T-helper 2 cell (primary cell): ENCODE measurements at places on chromosomes 12 and 14.
A peak's percentile ranks its signal among the peaks of the same experiment; 100 is the strongest.

GRCh38 chr12:113048716-113049127 is 7.8 kb upstream of the DTX1 start:
- no peak for DNase-seq

DNA sequence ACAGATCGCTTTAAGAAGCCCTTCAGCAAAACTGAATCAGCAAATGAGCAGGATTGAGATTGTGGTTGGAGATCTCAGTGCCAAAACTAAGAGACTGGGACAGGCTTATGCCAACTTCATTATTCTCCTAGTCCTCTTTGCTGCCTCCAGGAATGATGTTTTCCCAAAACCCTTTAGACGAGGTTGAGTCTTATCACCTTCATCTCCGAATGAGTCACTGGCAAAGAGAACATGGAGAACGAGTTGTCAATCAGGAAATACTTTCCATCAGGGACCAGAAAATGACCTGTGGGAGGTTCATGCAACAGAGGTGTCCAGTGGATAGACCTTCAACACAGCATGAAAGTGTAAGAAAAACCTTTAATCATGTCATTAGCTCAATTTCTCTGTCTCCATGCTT is 461.5 kb downstream of the RMST start:
- no peak for DNase-seq

- DNase-seq = peak; percentile 30
Measured at GRCh38 chr14:71289536-71289935, 382.3 kb downstream of the PCNX1 start.

DNA sequence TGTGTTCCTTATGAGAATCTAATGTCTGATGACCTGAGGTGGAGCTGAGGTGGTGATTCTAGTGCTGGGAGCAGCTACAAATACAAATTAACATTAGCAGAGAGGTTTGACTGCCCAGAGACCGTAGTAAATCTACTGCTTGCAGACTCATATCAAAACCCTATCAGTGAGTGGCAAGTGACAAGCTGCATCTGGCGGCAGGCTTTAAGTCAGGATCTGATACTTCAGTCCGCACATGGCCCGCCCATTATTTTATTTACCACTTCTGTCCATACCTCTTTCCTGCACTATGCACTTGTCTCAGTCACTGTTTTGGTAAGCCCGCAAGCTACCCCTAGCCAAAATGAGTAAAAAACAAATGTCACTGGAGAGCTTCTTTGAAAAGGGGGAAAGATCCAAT is 11.4 kb downstream of the CEP128 start:
- no peak for DNase-seq

- DNase-seq = no peak
Measured at GRCh38 chr12:46814143-46814542, 11.7 kb downstream of the SLC38A4 start.

GRCh38 chr12:89225401-89225800 is 126.9 kb downstream of the DUSP6 start:
- peak; percentile 93 for DNase-seq

DNA sequence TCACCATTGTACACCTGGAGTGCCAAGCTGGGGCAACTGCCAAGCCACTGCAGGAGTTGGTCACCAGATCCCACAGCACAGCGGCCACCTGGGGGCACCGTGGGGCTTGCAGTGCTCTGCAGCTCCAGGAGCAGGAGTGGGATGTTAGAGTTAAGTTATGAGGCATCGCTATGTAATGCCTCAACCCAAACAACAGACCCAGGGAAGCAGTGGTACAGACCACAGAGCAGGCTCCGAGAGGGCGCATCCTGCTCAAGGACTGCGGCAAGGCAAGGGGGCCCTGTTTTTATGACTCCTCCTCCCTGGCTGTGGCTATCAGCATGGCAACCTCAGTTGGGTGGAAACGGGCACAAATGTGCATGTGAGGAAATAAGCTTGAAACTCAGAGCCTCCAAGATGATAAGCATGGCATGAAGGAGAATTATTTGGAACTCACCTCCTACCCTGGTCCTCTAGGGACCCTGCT is 63.1 kb downstream of the ARL6IP4 start:
- peak; percentile 27 for DNase-seq

- no peak for DNase-seq
Measured at GRCh38 chr12:117884161-117884560, 84.6 kb downstream of the KSR2 start.

- peak; percentile 9 for DNase-seq
Measured at GRCh38 chr14:99393059-99393655, 87.5 kb downstream of the SETD3 start.

DNA sequence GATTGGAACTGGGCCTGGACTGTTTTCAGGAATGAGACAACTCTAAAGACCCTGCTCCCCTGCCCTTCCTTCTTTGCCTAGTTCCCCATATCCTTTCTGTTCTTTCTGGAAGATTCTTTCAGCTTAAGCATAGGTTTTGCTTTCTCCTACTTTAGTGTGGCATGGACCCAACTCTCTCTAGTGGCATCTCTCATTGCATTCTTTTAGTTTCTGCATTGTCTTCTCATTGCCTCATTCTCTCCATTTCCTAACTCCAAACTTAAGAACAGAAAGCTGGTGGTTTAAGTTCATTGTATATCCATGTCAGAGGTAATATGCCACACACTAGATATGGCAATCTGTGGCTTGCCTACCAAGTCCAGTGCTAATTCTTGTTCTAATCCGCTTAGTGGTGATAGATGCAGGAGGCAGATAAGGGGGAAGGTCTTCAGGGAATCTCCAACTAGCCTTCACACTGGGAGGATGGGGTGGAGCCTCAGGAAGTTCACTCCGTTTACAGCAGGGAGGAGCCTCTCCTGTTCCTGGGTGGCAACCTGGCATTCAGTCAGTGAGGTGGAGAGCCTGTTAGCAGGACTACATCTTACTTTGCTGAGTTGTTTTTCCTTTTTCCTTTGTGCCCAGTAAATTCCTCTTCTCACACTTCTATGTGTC is 165.1 kb upstream of the LMNTD1 start:
- DNase-seq = no peak

- DNase-seq = no peak
Measured at GRCh38 chr12:125228519-125229260, 163.5 kb downstream of the AACS start.

- DNase-seq = peak; percentile 17
Measured at GRCh38 chr12:92537290-92537960, 165.4 kb upstream of the PLEKHG7 start.

GRCh38 chr14:67852926-67853604 is 33.5 kb downstream of the RAD51B start:
- DNase-seq = no peak

DNA sequence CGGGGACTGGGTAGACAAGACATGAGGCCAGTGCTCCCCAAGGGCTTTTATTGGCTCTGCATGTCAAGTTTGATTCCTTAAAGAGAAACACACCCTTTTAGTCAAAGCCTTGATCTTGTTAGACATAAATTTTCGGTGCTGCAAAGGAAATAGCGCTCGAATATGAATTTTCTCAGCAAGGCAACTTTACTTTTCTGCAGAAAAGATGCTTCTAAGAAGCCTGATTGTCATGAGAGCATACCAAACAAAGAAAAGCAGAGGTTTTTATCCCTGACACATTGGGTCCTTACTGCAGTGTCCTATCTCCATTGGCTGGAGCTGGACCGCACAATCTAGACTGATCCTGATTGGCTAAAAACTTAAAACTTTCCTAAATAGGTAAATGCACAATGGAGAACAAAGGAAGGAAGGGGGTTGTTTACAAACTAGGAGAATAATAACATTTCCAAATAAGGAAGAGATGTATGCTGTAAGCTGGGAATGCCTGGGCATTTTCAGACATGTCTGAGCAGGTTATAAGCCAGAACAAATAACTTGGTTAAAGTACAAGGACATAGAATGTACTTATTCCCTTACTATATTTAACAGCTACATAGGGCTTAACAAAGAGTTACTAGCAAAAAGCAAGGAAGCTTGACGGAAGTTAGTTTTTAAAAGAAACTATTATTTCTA is 17.2 kb downstream of the TXNRD1 start:
- no peak for DNase-seq

DNA sequence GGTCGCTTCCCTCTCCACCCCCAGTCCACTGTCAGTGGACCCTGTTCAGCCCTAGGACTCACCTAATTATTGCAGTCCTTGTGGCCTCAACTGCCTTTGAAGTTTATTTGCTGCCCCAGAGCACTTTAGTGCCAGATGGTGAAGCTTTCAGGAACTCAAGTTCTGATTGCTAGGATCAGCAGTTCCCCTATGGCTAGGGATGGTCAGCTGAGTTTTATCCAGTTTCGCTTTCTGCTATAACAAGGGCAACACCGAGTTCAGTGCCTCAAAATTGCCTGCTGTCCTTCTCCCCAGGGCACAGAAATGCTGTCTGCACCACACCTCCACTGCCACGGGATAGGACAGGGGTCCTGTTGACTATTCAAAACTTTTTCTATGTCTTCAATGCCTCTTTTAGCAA is 295.0 kb downstream of the GPHN start:
- no peak for DNase-seq

DNA sequence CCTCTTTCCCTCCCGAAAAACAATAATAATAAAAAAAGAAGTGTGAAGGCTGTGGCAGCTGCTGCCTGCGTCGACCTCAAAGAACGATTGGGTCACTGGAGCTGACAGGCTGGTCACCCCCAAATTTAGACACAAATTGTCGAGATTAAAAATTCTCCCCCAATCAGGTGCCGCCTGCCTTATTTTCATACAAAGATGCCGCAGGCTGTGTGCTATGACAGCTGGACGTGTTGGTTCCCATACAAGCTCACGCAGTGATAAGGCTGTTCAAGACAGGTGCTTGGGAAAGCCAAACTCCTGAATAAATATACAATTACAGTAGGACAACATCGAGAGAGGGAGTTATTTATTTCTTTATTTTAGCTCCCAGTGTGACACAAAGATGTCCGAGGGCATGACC is 1041.8 kb downstream of the VRK1 start:
- no peak for DNase-seq

DNA sequence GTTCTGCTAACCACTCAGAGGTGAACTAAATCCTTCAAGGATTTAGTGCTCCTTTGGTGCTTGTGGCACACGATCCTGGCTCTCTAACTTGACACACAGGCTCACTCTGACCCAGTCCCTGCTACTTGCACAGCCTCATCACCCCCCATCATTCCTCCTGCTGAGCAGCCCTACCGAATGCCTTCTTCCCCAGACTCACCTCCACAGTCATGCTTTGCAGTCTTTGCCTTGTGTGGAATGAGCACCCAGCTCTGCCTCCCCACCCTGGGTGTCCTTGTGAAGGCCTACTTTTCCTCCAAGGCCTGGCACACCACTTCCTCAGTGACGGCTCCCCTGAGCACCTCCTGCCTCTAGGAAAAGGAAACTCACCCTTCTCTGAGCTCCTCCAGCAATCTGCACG is 7.9 kb upstream of the TINF2 start:
- no peak for DNase-seq

GRCh38 chr12:23944067-23944466 is 5.4 kb downstream of the SOX5 start:
- DNase-seq = no peak

- no peak for DNase-seq
Measured at GRCh38 chr12:81294325-81295190, 216.7 kb downstream of the ACSS3 start.

- no peak for DNase-seq
Measured at GRCh38 chr14:31476131-31476866, 11.5 kb downstream of the GPR33 start.

- DNase-seq = no peak
Measured at GRCh38 chr12:25958428-25959070, at the start of gene RASSF8. TSS of gene RASSF8 (plus strand) at chr12:25958682. CDS start at chr12:26055344, 96,662 bp downstream.

DNA sequence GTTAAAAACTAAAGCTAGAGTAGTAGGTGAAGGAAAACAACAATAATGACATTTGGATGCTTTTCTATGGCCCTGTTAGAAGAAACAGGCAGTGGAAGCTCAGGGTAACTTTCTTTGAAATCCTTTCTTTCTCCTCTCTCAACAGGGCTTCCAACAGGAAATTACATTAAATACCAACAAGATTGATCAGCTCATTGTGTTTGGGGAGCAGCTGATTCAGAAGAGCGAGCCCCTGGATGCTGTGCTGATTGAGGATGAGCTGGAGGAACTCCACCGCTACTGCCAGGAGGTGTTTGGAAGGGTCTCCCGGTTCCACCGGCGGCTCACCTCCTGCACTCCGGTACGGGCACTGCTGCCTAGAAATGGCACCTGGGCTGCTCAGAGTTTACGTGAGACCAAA is 81.5 kb downstream of the ESR2 start:
- DNase-seq = no peak

- no peak for DNase-seq
Measured at GRCh38 chr12:14283489-14284144, 81.9 kb upstream of the ATF7IP start.

DNA sequence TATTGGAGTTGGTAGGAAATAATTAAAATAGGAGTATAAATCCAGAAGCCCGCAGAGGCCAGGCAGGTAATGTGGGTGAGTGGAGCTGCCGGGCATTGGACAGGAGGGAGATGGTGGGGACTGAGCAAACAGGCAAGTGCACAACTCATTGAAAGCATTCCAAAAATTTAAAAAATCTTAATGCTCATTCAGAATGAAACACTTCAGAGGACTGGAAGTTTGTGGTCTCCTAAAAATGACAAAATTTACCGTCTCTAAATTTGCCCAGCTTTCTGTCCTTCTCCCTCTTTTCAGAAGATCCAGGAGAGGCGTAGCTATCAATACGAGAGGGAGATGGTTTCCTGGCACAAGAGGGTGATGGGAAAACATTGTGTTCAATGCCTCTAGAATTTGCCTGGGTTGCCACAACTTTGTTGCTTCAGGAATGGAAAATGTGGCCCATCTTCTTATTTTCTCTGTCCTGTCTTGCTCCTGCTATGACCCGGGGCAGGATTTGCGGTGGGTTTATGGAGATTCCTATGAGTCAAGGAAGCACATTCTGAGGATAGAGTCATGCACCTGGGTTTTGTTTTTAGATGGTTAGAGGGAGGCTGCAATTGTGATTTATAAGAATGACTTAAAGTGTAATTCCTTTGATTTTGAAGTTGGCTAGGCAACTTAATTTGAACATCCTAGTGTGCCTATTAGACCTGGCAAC is 72.2 kb downstream of the BORCS5 start:
- no peak for DNase-seq

DNA sequence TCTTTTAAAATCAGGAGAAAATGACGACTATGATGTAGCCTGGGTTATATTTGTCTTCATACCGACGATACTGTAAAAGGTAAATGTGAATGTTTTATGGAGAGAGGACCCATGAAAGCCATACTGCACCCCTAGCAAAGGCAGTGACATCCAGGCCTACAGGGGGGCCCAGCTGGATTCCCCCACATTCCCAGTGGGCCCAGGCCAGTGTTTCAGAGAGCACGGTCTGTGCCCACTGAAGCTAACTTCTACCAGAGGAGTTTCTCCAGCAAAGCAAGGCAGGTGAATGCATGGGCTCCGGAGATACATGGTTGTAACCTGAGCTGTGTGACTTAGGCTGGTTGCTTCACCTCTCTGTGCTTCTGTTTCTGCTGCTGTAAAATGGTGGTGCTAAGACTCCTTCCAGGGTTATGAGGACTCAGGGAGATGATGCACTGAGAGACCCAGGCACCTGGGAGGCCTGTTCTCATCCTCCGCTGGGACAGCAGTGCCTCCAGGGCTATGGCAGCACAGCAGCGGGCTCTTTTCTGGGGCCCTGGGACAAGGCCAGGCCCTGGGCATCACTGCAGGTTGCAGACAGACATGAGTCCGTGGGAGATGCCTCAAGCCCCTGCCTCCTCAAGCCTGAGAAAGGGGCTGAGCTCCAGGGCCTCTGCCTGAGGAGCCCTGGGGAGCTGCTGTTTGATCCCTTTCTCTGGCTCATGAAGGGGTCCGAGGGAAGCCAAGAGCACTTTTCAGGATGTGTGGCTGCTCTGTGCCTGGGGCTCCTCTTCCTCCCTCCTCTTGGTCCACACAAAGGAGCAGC is 73.7 kb downstream of the SERPINA3 start:
- no peak for DNase-seq
